AG08395 (cell line): ENCODE measurements at places on chromosomes 12 and 14.

DNA sequence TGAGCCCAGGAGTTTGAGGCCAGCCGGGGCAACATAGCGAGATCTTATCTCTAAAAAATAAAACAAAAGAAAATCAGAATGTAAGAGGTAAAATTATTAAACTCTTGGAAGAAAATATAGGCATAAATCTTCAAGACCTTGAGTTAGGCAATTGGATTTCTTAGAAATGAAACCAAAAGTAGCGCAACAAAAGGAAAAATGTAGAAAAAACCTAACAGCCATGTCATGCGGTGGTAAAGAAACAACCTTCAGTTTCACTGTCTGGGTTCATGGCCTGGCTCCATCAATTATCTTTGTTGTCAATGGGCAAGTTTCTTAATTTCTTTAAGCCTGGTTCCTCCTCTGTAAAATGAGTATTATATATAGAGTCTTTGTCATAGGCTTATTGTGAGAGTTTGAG lies 5.6 kb upstream of the GCH1 start:
- no peak for DNase-seq

- no peak for DNase-seq
These were observed 118.0 kb downstream of the GARIN6 start for GRCh38 chr12:99765469-99766114.

DNA sequence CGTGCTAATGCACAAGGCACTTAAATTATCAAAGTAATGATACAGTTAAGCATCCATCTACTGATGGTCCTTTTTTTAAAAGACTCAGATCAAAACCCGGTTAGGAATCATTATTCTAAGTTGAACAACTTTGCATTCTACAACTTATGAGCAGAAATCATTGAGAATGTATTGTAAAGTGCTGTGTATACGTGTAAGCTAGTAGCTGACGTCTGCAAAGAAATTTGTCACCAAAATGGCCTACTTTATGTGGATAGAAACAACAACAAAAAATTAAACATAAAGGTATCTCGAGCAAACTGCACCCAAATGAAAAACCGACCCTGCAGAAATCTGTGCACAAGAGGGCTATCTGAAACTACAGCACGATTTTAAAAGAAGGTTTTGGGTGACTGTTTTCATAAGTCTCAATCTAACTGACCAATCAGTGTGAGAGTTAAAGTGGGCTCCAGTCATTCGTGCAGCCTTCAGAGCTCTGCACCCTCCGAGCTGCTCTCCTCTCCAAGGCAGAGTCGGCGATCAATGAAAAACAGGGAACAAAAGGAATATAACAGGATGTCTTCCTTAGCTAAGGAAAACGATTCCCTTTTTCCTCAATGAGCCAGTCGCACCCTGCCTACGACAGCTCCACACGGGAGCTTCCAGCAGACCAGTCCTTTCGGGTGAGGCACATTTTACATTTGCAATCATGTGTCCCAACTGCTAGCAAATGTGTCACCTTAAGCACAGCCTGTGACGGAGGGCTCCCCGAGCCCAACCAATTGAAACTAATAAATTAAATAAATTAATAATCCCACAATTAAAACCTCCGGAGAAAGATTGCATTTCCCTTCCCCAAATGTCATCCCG lies 200.7 kb upstream of the FOXN3 start:
- peak; percentile 59 for DNase-seq

GRCh38 chr12:44335030-44335429 lies 499.1 kb downstream of the TMEM117 start:
- no peak for DNase-seq

GRCh38 chr12:42701084-42701483 lies 111.5 kb upstream of the PRICKLE1 start:
- no peak for DNase-seq

DNA sequence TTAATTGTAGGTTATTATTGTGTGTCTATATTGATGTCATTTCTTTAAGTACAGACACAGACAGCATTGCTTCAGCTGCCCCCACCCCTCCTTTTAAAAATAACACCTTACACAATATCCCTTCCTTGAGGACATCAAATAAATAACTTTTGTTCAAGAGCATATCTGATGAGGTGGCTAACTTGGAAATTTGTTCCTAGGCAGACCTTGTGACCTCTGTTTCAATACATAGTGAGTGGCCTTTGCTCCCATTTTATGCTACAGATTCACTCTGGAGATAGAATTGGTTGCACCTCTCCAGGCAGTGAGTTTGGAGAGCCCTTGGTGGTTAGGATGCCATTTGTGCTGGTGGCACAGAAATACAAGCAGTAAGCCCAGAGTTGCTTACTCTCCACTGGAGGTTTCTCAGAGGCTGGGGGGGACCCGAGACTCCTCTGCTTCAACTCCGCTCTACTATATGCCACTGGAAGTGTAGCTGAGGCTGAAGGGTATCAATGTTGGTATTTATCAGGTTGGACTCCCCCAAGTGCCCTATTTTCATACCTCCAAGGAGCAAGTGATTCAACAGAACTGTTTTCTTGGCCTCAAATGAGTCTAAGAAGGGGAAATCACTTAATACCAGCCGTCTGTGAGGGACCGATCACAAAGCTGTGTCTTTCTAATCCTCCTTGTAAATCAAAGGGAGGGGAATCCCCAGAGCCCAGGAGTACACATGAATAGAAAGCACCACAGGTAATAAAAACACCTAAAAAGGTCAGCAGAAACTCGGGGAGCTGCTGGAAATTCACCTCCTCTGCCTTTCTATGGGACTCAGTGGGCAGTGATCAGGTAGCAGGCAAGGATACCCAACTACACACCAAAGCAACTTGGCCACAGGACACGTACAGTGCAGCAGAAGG lies 463.1 kb downstream of the RAD51B start:
- DNase-seq: no peak

- DNase-seq: no peak
These were observed 32.3 kb upstream of the DEGS2 start for GRCh38 chr14:100191584-100192249.

- peak; percentile 26 for DNase-seq
These were observed 239.7 kb downstream of the TRHDE start for GRCh38 chr12:72511906-72512305.

DNA sequence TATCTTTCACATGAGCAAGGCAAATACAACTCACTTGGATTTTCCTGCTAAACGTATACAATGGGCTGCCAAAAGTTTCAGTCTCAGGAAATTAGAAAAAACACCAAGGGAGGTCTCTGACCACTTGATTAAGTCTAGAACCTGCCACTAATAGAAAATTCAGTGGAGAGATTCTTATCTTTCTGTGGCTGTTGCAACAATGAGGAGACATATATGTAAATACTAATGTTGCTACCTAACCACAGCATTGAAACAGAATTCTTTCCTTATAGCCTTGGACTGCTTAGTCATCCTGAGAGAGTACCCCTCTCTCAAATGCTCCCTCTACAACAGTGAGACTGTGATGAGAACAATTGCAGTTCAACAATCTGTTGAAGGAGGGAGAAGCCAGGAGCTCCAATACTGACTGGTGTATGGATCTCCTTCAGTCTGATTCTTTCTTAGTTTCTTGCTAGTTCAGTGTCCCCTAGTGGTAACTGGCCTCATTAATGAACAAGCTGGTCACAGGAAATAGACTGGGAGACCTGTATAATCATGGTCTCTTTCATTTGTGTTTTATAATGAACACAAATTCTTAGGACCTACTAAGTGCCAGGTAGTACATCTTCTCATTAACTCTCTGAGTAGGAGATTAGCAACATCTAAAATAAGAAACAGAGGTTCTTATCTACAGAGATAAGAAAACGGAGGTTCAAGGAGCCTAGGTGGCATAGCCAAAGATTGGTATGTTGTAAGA lies 164.5 kb downstream of the SLC38A4 start:
- DNase-seq: peak; percentile 76

- peak; percentile 62 for DNase-seq
These were observed 49.9 kb upstream of the PLXNC1 start for GRCh38 chr12:94098466-94098865.

DNA sequence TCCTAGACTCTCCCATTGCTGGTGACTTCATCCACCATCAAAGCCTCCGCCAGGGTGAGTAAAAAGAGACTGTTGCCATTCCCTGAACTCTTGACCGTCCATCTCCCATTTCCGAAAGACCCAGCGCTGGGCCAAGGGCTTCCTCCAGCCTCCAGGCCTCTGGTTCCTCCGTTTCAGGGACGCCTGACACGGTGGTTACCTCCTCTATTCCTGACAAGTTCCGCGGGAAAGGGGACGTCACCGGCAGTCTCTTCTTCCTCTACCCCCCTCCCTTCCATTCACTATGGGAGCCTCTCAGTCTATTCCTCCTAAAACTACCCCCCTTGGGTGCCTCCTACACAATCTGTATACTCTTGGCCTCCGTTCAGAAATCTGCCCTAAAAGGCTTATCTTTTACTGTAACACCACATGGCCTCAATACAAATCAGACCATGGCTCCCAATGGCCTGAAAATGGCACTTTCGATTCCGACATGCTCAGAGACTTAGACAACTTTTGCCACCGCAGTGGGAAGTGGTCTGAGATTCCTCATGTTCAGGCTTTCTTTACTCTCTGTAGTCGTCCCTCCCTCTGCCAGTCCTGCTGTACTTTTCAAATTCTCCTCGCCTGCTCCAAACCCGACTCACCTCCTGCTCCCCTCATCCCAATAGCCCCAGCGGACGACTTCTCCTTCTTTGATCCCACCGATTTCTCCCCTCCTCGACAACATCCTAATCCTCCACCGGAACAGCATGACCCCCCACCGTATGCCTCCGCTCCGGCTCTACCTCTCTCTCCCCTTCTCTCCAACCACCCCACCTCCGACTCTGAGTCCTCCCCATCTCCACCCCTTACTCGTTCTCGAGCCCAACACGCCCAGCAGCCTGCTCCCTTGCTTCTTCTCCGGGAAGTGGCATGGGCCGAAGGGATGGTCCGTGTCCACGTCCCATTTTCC lies 70.4 kb downstream of the MOK start:
- DNase-seq: no peak

DNA sequence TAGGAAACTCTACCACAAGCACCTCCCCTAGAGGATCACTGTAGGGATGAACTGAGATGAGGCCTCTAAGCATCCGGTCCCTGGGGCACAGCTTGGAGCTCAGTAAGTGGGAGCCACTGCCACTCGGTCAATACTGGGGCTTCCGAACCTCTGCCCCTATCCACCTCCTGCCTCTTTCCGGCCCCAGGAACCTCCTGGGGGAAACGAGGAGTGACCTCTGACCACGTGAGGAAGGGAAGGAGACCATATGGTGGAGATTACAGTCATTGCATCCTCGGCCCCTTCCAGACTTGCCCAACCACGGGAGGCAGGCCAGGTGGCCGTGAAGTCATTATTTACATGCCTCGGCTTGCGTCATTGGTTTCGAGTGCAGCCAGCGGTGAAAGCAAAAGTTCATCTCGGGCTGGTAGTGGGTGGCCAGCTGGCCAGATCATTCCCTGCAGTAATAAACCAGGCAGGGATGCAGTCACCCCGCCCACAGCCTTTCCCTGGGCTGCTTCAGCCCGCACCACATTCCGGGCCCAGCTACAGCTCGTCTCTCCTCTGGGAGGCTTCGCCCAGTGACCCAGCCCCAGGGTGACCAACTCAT lies 65.4 kb downstream of the C14orf132 start:
- DNase-seq: peak; percentile 98

DNA sequence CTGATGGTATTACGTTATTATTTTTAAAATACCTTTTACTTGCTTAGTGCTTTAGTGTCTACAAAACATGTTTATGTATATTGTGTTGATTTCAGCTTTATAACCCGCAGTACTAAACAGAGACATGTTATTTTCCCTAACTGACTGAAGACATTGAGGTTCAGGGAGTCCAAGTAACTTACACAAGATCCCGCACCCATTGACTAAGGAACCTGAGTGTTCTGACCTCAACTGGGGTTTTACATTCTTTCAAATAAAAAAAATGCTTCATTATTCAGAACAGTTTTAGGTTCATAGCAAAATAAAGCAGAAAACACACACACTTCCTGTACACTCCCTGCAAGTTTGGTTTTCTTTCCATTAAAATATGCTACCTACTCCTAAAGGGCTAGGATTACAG lies 60.4 kb upstream of the METAP2 start:
- no peak for DNase-seq

- no peak for DNase-seq
These were observed 7.8 kb downstream of the CTDSP2 start for GRCh38 chr12:57838594-57839302.

GRCh38 chr14:41385797-41386196 lies 220.9 kb upstream of the LRFN5 start:
- DNase-seq: no peak

GRCh38 chr12:19338405-19338804 lies 100.9 kb upstream of the AEBP2 start:
- no peak for DNase-seq

- DNase-seq: peak; percentile 63
These were observed 201.1 kb downstream of the PIK3C2G start for GRCh38 chr12:18462442-18462841.

GRCh38 chr12:75820848-75821578 lies 210.6 kb downstream of the PHLDA1 start:
- DNase-seq: peak; percentile 65

DNA sequence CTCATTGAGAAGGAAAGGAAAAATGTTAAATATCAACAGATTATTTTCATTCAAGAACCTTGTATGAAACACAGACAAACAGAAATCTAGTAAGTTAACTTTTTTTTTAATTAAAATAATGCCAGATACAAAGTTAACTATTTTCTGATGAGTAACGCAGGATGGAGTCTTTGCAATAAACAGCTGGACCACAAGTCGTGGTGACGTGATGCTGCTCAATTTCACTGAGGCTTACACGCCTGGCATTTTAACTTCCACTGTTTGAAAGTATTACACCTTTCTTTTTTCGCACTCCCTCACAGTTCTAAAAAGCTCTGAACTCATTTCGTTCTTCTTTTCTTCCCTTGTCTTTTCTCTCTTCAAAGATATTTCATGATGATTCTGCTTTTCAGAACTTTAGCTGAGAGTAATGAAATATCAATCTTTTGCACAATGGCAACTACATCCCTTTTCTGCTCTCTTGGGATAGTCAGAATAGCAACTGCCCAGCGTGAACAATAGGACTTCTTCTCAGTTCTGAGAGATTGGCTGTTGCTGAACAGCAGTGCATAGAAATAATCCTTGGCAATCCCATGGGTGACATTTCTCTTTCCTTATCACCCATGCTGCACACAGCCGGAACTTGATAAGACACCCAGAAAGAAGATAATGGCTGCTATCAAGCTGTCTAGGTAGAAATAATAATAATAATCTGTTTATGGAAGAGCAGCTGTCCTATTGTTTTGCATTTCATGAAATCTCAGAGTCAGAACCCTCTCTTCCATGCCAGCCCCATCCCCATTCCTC lies 160.5 kb downstream of the BTG1 start:
- peak; percentile 67 for DNase-seq

GRCh38 chr12:55847603-55848291 lies 5.0 kb upstream of the MMP19 start:
- DNase-seq: peak; percentile 94

DNA sequence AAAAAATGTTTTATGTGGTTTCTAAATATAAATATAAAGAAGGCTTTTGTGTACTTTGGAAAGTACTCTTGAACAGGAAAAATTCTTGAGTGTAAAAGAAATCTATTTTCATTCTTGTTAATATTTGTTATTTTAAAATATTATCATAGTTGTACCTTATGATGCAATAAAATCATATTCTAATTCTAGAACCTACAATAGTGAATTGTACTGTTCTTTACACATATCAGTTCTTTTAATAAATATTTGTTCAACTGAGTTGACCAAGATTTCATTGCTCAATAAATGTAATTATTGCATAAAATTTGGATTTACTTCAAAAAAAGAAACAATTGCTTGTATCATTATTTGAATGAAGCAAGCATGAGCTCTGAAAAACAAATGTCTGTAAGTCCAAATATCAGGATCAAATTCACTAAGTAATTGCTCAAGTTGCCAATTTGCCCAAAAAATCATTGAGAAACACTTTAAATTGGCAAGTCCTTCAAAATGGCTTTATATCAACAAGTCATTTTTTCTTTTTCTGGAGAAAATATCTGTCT lies 191.6 kb upstream of the SLC16A7 start:
- DNase-seq: no peak

GRCh38 chr14:78576437-78577166 lies 406.4 kb downstream of the NRXN3 start:
- no peak for DNase-seq
